ENCODE measurements at places on chromosomes 2 and 18.

GRCh38 chr2:219274361-219274921, 4.7 kb upstream of the DNAJB2 start:
- no peak for DNase-seq

DNA sequence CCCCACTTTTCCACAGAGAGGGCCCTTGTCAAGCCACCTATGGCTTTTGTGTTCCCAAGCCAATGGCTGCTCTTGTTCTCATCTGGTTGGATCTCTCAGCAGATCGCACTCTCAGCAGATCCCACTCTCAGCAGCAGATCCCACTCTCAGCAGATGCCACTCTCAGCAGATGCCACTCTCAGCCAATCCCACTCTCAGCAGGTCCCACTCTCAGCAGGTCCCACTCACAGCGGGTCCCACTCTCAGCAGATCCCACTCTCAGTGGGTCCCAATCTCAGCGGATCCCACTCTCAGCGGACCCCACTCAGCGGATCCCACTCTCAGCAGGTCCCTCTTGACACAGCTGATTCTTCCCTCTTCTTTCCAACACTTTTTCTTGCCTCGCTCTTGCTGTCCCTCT, 59.3 kb upstream of the MGAT4A start:
- DNase-seq = no peak

DNA sequence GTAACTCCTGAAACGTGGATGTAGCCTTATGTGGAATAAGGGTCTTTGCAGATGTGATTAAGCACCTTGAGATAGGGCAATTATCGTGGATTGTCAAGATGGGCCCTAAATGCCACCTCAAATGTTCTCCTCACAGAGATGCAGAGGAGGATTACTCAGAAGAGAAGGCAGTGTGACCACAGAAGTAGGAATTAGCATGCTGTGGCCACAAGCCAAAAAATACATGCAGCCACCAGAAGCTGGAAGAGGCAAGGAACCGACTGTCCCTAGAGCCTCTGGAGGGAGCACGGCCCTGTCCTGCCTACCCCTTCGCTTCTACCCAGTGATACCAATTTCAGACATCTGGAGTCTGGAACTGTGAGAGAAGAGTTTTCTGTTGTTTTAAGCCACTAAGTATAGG, 47.3 kb upstream of the MGAT5 start:
- DNase-seq = no peak

DNA sequence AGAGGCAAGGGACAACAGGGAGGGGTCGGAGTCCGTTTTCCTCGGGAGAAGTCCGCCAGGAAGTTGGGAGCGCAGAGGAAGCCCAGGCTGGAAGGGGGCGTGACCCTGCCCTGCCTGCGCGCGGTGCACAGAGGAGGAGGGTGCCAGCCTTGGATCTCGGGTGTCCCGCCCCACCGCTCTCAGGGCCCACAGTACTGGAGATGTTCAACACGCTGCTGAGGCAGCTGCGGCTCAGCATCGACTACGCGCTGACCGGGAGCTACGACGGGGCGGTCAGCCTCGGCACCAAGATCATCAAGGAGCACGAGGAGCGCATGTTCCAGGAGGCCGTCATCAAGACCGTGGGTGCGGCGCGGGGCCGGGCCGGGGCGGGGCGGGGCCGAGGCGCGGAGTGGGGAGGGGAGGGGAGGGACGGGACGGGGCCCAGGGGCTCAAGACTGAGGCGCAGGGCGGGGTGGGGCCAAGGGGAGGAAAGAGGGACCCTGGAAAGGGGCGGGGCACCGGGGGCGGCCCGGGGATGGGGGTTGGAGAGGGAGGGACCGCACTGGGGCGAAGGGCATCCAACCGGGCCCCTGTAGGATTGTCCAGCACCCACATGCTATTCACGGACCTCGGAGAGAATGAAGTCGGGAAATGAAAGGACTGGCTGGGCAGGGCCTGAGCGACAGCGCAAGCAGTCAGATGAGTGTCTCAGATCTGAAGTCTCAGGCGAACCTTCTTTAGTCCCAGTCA, 36.6 kb downstream of the POMC start:
- no peak for DNase-seq

- DNase-seq = no peak
These were observed 206.8 kb upstream of the ERBB4 start for GRCh38 chr2:212745359-212745758.
